ENCODE measurements at places on chromosomes 4 and X.

DNA sequence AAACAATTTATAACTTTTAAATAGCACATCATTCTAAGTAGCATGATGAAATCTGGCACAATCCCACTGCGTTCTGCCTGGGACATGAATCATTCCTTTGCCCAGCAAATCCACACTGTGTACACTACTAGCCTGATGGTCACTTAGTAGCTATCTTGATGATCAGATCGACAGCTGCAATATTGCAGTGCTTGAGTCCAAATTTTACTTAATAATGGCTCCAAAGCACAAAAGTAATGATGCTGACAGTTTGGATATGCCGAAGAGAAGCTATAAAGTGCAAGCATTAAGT, 86.6 kb upstream of the NPNT start:
- H3K27me3 ChIP-seq, result no peaks in the 10 kb centered on the region
- no peak overlapping the region for H3K27ac ChIP-seq
- no peak for DNase-seq
- no peaks in the 10 kb centered on the region for H3K4me1 ChIP-seq

DNA sequence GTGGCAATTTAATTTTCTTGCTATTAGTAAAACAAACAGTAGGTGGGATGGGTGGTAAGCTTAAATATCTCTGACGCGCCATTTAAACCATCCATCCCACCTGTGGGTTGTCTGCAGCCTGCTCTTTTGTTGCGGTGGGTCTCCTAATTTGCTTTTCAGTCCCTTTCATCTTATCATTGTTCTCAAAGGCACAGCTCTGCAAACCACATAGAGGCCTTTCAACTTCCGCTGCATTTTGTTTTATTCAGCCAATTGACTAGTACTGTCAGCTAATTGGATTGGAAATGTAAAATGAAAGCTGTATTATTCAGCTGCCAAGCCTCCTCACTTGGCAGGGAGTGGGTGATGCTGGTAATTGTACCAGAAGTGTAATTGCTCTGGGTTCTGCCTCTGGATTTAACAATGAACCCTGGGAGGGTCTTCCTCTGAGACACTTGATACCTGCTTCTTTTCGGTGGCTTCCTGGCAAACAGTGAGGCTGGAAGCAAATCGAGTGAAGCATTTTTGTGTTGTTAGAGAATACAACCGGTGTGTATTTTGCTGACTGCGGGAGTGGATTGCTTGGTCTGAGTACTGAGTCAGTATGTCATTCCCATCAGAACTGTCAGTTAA, 165.6 kb downstream of the FRAS1 start:
- peaks cover 1% of the 10 kb centered on the region for H3K27me3 ChIP-seq
- peaks cover 4% of the 10 kb centered on the region for H3K36me3 ChIP-seq
- no peak overlapping the region for H3K27ac ChIP-seq
- DNase-seq, result no peak
- no peak overlapping the region for H3K4me3 ChIP-seq

DNA sequence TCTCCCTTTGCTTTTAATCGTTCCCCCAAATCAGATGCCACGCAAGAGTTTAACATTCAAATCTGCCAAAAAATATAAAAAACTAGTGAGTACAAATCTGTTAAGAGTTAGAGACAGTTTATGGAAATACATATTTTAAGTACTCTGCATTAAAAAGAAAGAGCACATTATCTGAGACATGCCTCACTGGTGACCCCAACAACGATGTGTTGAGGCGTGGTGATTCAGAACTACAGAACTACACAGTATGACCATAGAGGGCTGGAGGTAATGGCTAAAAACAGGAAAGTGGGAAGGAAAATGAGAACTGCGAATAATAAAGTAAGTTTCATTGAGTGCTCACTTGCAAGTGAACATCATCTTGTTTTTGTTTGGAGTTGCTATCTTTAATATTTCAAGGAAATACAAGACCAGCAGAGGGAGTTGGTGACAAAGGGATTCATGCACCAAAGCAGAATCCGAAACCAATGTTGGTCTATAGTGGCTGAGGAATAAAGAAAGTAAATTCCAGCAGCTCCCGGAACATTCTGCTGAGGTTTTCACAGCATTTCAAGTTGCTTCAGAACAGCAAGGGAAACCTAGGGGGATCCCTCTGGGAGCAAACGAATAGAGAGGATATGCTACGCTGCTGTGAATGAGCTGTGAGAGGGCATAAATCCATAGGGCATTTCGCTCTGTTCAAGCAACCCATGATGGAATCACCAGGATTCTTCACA, 92.2 kb downstream of the DCHS2 start:
- H3K36me3 ChIP-seq, result no peaks in the 10 kb centered on the region
- DNase-seq, result no peak
- H3K4me3 ChIP-seq, result no peak overlapping the region
- H3K27me3 ChIP-seq, result no peaks in the 10 kb centered on the region
- H3K4me1 ChIP-seq, result no peaks in the 10 kb centered on the region

GRCh38 chrX:113001836-113002235, 161.2 kb upstream of the AMOT start:
- H3K4me3 ChIP-seq, result no peak overlapping the region
- DNase-seq, result no peak
- no peaks in the 10 kb centered on the region for H3K27me3 ChIP-seq
- no peak overlapping the region for H3K27ac ChIP-seq
- no peaks in the 10 kb centered on the region for H3K4me1 ChIP-seq

DNA sequence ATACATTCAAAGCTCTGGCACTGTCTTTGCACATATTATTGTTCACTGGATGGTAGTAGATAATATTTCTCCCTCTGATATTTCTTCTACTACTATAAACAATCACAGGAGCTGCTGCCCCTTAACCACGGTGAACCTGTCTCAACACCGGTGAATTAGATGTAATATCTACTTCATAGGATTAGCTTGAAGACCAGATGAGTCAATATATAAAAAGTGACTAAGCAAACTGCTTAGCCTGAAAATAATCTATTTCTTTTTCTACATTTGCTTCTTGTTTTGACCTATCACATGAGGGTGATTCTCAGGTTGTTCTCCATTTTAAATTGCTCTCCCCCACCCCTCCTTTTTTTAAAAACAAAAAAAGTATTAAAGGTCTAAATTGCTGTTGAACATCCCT, 645.5 kb downstream of the ANKRD50 start:
- DNase-seq, result no peak
- no peak overlapping the region for H3K27ac ChIP-seq
- H3K36me3 ChIP-seq, result peaks cover 8% of the 10 kb centered on the region
- no peaks in the 10 kb centered on the region for H3K4me1 ChIP-seq
- H3K4me3 ChIP-seq, result no peak overlapping the region
- no peaks in the 10 kb centered on the region for H3K27me3 ChIP-seq

DNA sequence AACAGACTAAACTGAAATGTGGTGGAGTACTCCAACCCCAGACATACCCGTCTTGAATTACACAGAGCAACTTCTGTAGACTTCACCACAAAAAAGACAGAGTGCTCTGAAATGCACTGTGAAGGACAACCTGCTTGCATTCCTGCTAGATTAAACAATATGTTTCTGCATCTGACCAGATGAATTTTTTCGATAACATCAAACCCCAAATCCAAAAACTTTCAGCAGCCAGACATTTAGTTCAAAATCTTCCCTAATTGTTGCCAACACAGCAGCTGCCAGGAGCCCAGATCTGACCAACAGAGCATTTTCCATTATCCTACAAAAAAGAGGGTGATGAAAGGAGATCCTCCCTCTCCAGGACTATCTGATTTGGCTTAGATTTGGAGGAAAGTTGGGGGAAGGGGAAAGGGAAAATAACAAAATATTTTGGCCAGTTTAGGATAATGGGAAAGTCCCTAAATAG, 356.5 kb downstream of the PDGFC start:
- no peak for DNase-seq
- no peaks in the 10 kb centered on the region for H3K27me3 ChIP-seq
- no peaks in the 10 kb centered on the region for H3K4me1 ChIP-seq
- no peak overlapping the region for H3K27ac ChIP-seq
- H3K36me3 ChIP-seq, result no peaks in the 10 kb centered on the region

DNA sequence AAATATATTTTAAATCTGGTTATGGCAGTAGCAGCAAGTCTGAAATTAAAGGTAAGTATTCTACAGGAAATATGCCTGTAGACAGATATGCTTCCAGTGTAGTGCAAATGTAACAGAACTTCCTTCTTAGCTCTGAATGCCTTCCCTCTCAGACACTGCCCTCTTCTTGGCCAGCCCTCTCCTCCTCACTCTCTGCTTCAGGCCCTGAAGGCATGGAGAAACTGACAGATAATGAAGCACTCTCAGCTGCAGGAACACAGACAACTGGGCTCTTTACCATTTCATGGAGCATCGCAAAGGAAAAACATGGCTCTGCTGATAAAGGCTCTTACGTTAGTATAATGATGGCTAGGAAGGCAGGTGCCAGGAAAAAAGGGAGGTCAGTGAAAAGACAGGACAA, 431.5 kb upstream of the RASGEF1B start:
- H3K27ac ChIP-seq, result no peak overlapping the region
- no peaks in the 10 kb centered on the region for H3K27me3 ChIP-seq
- no peak overlapping the region for H3K4me3 ChIP-seq
- H3K4me1 ChIP-seq, result peaks cover 13% of the 10 kb centered on the region
- no peaks in the 10 kb centered on the region for H3K36me3 ChIP-seq
- no peak for DNase-seq

DNA sequence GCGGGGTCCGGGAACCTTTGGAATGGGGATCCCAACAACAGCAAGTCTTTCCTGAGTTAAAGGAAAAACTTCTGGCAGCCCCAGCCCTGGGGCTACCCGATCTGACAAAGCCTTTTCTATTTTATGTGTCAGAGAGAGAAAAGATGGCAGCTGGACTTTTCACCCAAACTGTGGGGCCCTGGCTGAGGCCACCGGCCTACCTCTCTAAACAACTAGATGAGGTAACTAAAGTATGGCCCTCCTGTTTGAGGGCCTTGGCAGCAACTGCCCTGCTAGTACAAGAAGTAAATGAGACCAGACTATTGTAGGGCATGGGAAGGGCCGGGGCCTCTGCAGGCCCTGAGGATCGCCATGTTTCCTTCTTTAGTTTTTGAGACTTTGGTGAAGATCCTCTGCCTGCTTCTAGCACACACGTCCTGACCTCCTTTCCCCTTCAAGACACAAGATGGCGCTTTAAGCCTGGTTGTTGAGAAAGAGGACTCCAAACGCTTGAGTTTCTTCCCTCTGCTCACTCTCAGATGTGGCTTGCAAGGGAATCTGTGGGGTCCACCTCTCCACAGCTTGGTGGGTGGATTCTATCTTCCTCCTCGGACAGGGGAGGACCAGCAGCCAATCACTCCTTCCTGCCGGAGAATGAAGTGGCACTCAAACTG, 18.5 kb upstream of the DRD5 start:
- peak; percentile 70 for DNase-seq
- no peak overlapping the region for H3K27ac ChIP-seq
- H3K4me1 ChIP-seq, result no peaks in the 10 kb centered on the region
- H3K36me3 ChIP-seq, result no peaks in the 10 kb centered on the region

DNA sequence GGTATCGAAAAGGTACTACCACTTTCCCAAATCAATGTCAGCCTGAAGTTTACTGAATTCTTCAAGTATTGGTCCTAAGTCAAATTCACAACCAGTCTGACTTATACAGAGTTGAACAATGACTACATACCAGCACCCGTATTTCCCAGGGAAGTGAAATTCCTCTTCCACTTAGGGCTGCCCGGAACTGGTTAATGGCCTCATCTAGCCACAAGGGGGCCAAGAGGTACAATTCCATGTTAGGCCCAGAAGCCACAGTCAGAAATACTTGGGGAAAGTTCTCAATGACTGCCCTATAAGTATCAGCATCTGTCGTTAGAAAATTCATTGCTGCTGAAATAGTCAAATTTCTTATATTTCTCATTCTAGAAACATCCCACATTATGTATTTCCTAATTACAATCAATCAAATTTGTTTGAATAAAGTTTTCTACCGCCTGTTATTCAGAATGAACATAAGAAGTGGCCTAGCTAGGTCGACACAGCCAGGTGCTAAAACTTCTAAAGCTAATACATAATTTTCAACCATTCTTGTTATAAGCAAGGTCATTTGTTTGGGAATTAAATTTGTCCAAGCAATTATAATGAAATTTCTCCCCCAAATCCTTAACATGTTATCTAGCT, 5.6 kb upstream of the PCDH7 start:
- no peak overlapping the region for H3K4me3 ChIP-seq
- H3K4me1 ChIP-seq, result peaks cover 15% of the 10 kb centered on the region
- H3K27ac ChIP-seq, result no peak overlapping the region
- H3K36me3 ChIP-seq, result no peaks in the 10 kb centered on the region
- DNase-seq, result peak; percentile 73
- H3K27me3 ChIP-seq, result peaks cover 11% of the 10 kb centered on the region

GRCh38 chr4:144288011-144288903, 147.7 kb upstream of the GYPA start:
- no peak for DNase-seq
- H3K36me3 ChIP-seq, result no peaks in the 10 kb centered on the region
- no peak overlapping the region for H3K27ac ChIP-seq
- peaks cover 15% of the 10 kb centered on the region for H3K4me1 ChIP-seq
- no peaks in the 10 kb centered on the region for H3K27me3 ChIP-seq

DNA sequence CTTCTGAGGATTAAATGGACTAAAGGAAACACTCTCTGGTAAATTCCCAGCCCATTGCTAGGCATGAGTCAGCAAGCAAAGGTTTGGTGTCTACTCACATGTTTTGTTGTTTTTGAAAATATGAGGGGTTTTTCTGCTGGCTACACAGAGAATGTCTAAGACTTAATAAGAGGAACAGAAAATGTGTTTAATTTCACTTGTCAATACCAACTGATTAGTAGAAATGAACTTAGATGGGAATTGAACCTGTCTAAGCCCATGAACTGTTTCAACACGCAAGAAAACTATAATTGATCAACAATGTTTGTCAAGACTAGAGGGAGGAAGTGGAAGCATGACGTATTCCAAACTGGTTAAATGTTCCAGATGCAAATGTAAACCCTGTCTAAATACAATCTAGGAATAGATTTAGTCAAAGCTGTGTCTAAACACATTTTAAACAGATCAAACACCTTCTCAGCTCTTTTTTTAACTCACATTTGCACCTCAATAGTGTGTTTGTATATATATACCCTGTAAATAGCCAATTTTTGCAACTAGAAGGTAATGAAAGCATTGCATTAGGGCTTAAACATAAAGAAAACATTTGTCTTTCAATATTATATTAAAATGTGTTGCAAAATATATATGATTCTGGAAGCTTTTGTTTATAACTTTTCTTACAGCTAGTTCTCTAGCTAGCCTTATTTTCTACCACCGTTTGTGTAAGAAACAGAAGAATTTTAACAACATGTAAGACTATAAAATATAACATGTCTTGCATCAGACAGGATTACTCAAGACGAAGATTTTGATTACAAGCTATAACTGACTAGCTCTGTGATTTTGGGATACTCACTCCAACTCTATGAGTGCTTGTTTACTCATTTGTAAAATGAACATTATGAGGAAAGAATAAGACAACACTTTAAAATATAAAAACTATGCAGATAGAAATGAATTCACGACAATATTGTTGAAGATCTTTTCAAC, 607.8 kb downstream of the FSTL5 start:
- no peaks in the 10 kb centered on the region for H3K36me3 ChIP-seq
- no peak for DNase-seq
- no peak overlapping the region for H3K27ac ChIP-seq
- H3K4me1 ChIP-seq, result no peaks in the 10 kb centered on the region
- no peaks in the 10 kb centered on the region for H3K27me3 ChIP-seq
- no peak overlapping the region for H3K4me3 ChIP-seq
